Left lung (tissue), 14 donors: ENCODE measurements at places on chromosomes 1 and 21. TPM values are rescaled to one million over a fixed set of nuclear protein-coding genes. Genes with fewer than 3 reads are reported as not detected.

- no peak for DNase-seq
- H3K27me3 ChIP-seq, result no peaks in the 10 kb centered on the region
- no peak overlapping the region for H3K27ac ChIP-seq
- H3K4me1 ChIP-seq, result peaks cover 39% of the 10 kb centered on the region
- H3K4me3 ChIP-seq, result no peak overlapping the region
- peaks cover 6% of the 10 kb centered on the region for H3K36me3 ChIP-seq
These were observed 194.6 kb downstream of the SLC45A1 start for GRCh38 chr1:8512504-8512903.

DNA sequence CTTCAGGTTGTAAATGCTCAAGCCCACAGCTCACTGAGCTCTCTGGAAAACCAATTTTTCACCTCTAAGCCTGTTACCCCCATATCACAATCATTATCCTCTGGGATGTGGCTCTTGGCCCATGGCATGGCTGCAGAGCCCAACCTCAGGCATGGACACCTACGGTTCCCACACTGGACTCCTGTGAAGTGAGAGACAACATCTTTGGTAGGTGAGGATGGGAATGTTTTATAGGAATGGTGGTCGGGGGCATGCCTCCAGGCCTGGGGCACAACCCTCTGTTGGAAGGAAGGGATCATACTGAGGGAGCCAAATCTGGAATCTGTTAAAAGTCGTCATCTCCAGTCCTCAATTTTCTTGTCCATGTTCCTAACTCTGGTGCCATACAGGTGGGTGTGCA, 179.1 kb downstream of the FOXD2 start:
- H3K27me3 ChIP-seq, result no peaks in the 10 kb centered on the region
- H3K4me1 ChIP-seq, result no peaks in the 10 kb centered on the region
- no peak overlapping the region for H3K4me3 ChIP-seq
- DNase-seq, result no peak
- no peaks in the 10 kb centered on the region for H3K36me3 ChIP-seq
- H3K27ac ChIP-seq, result no peak overlapping the region

DNA sequence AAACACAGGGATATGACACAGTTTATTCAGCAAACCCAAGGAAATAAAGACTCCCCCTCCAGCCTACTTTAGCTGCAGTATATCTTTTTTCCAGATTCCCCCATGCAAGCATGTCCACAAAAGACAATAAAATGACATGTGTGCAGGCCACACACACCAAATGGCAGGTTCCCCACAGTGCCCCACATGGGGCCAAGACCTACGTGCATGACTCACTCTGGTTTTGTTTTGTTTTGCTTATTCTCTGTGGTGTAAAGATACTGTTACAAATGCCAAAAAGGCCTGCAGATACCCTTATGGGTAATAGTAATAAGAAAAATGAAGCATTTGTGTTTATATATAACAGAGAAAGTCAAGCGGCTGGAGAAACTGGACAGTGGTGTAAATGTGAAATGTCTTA, 71.6 kb downstream of the RD3 start:
- no peaks in the 10 kb centered on the region for H3K4me1 ChIP-seq
- H3K4me3 ChIP-seq, result no peak overlapping the region
- no peaks in the 10 kb centered on the region for H3K36me3 ChIP-seq
- no peak for DNase-seq

DNA sequence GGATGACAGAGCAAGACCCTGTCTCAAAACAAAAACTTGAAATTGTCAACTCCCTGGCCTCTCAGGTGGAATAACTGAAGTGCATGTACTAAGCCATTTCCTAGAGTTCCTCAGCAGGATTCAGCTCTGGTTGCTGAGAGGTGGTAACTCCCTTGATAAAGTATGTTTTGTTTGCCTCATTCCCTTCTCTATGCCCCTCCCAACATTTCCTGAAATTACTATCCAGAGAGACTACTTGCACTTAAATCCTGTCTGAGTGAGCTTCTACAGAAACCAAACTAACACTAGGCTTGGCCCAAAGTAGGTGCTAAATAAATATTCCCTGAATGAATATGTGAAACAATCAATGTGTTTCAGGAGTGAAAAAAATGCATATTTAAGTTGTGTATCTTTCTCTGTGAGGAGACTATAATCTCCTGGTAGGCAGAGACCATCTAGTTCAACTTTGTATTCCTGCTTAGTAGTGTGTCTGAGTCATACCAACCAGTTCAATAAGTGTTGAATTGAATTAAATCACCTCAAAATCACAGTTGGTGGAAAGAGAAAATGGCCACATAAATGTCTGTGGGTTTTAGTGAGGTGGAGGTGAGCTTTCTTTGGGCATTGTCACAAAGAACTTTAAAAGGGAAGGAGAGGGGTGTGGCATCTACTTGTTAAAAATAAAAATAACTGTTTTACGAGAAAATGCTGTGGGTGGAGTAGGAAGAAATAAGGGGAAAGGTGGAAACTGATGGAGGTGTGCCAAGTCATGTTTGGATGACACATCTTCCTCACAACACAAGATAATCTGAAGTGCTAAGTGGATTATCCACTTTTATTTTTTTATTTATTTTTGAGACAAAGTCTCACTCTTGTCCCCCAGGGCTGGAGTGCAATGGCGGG, 12.6 kb downstream of the RIMKLA start:
- no peak overlapping the region for H3K27ac ChIP-seq
- H3K4me1 ChIP-seq, result no peaks in the 10 kb centered on the region

- no peaks in the 10 kb centered on the region for H3K36me3 ChIP-seq
- no peak overlapping the region for H3K27ac ChIP-seq
- peaks cover 8% of the 10 kb centered on the region for H3K4me1 ChIP-seq
- no peak overlapping the region for H3K4me3 ChIP-seq
- H3K27me3 ChIP-seq, result peaks cover 32% of the 10 kb centered on the region
These were observed 30.3 kb downstream of the ACTA1 start for GRCh38 chr1:229403573-229403972.

GRCh38 chr1:167441222-167441621, 77.1 kb downstream of the CD247 start:
- no peak overlapping the region for H3K27ac ChIP-seq
- DNase-seq, result no peak
- H3K4me1 ChIP-seq, result peaks cover 20% of the 10 kb centered on the region
- no peaks in the 10 kb centered on the region for H3K36me3 ChIP-seq
- no peaks in the 10 kb centered on the region for H3K27me3 ChIP-seq

GRCh38 chr1:19980314-19980713, 896 bp upstream of the PLA2G2A start:
- no peaks in the 10 kb centered on the region for H3K36me3 ChIP-seq
- peaks cover 4% of the 10 kb centered on the region for H3K27me3 ChIP-seq
- H3K4me3 ChIP-seq, result no peak overlapping the region
- no peak for DNase-seq
- H3K27ac ChIP-seq, result no peak overlapping the region

The TMEM234 gene
- 19.3 TPM for total RNA-seq
